ENCODE measurements at places on chromosomes 4 and X. TPM values are rescaled to one million over a fixed set of nuclear protein-coding genes. Genes with fewer than 3 reads are reported as not detected.
A peak's percentile ranks its signal among the peaks of the same experiment; 100 is the strongest.

The NALF2 gene
- 3.7 TPM for total RNA-seq

The IL21 gene
- not detected for total RNA-seq

The VEGFD gene
- 1.5 TPM for total RNA-seq

The DUSP21 gene
- 9.2 TPM for total RNA-seq

GRCh38 chr4:88893961-88894360, 163.0 kb downstream of the FAM13A start:
- H3K36me3 ChIP-seq = no peaks in the 10 kb centered on the region
- DNase-seq = no peak
- H3K4me3 ChIP-seq = no peak overlapping the region
- no peak overlapping the region for H3K27ac ChIP-seq

DNA sequence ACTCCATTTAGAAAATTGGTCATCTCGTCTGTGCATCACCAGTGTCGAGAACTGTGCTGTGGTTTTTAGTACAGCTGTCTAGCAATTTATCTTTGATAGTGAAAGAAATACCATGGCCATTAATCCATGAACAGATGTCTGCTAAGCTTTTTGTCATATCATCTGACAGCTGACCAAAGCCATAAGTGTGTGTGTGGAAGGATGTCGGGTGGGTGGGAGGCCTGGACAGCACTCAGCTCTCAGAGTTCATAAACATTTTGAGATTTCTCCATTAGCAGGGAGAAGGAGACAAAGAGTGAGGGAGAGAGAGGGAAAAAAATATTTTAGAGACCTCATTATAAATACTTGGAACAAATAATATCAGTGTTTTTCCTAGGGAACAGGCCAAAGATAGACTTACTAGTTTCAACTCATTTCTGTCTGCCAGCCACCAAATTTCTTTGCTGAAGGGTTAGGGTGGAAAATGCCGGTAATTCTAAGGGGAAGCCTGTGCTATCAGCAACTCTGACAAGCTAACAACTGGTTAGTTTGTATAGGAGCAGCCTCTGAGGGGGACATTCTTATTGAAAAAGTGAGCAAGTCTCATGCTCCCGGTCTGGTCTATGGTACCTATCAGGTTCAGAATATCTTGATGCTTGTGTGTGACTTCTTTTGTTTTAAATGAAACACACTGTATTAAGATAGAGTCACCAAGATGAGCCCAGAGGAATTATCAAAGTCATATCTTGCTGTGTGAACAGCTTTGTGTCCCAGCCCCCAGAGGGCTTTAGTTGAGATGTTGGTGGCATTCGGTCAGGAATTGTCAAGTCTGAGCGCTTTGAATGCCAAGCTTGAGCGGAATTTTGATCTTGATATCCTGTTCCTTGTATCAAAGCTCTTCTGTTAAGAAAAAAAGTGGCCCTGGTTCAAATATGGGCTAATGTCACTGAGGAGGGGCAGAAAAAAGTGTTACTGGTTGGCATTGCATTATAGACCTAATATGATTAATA, 41.9 kb upstream of the PDLIM3 start:
- H3K27me3 ChIP-seq = no peaks in the 10 kb centered on the region
- DNase-seq = no peak
- peaks cover 8% of the 10 kb centered on the region for H3K4me1 ChIP-seq
- no peaks in the 10 kb centered on the region for H3K36me3 ChIP-seq
- no peak overlapping the region for H3K4me3 ChIP-seq
- peak overlapping the region; percentile 51 for H3K27ac ChIP-seq

- no peaks in the 10 kb centered on the region for H3K36me3 ChIP-seq
- H3K4me1 ChIP-seq = no peaks in the 10 kb centered on the region
Observed at GRCh38 chrX:119072744-119073143, at the start of gene CT47C1. Gene CT47C1 (plus strand): TSS chrX:119072993. CDS start chrX:119073226, 233 bp downstream.

DNA sequence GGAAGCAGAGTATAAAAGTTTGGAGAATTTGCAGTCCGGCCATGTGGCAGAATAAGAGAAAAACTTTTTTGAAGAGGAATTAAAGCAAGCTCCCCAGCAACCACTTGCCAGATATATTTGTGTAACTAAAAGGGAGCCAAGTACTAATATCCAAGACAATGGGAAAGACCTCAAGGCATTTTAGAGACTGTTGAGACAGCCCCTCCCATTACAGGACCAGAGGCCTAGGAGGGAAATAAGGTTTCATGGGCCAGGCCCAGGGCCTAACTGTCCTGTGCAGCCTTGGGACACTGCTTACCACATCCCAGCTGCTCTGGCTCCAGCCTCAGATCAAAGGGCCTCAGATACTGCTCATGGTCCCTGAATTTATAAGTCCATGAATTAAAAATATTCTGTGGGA, 659.4 kb downstream of the PCDH19 start:
- DNase-seq = no peak
- H3K36me3 ChIP-seq = no peaks in the 10 kb centered on the region
- no peaks in the 10 kb centered on the region for H3K27me3 ChIP-seq
- H3K4me1 ChIP-seq = no peaks in the 10 kb centered on the region
- no peak overlapping the region for H3K4me3 ChIP-seq
- H3K27ac ChIP-seq = no peak overlapping the region

DNA sequence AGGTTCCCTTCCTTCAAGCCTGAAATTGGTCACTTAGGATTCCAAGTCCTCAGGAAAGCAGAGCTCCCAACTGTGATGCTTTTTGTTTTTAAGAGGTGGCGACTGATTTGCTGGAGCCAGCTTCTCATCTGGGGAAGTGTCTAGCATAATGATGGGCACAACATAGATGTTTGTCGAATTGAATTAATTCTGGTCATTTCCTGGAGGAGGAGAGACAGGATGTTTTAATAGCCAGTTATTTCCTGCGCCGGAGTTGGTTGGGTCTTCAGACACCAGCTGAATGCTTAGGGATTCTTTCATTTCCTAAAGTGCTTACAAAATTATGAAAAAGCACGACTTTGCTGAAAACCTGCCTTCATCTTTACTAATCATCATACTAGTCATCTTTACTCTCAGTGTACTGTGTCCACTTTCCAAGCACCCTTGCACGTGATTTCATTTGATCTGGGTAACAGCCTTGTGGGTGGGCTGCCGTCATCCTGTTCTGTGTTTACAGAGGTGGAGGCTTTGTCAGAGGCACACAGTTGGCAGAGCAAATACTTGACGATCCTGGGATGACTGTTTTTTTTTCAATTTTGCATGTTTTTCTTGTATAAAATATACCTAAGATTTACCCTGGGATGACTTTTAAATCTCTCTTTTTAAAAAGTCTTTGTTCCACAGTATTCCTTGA, 49.5 kb downstream of the RGS12 start:
- H3K4me1 ChIP-seq = no peaks in the 10 kb centered on the region
- no peaks in the 10 kb centered on the region for H3K27me3 ChIP-seq
- no peak for DNase-seq
- no peaks in the 10 kb centered on the region for H3K36me3 ChIP-seq

DNA sequence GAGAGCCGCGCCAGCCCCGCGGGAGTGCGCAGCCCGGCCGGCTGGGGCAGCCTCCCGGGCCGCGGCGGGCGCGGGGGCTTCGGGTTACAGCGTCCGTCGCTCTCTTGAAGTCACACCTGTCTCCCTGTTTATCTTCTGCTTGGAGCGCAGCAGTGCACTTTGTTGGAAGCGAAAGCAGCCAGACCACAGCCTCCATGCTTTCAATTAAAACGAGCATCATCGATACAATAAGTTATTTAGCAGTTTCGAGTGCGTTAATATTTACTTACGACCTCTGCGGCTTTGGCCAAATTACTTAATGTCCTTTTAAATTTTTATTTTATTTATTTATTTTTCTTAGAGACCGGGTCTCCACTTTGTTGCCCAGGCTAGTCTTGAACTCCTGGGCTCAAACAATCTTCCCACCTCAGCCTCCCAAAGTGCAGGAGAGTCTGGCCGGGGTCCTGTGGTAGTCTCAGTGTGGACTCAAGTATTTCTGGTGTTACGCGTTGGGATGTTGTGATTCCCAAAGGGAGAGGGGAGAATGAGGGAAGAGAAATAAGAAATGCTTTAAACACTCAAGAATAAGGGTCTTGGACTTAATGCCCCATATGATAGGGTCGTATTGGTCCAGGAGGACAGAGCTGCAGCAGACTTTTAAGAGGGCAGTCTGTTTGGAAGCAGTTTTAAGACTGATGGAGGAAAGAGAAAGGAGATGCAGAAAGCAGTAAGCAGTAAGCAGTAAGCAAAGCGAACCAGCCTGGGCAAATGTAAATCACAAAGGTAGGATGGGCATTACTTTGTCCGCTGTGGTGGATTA, 504 bp upstream of the PDLIM3 start:
- no peaks in the 10 kb centered on the region for H3K36me3 ChIP-seq
- peaks cover 7% of the 10 kb centered on the region for H3K4me1 ChIP-seq
- H3K27ac ChIP-seq = peak overlapping the region; percentile 87

DNA sequence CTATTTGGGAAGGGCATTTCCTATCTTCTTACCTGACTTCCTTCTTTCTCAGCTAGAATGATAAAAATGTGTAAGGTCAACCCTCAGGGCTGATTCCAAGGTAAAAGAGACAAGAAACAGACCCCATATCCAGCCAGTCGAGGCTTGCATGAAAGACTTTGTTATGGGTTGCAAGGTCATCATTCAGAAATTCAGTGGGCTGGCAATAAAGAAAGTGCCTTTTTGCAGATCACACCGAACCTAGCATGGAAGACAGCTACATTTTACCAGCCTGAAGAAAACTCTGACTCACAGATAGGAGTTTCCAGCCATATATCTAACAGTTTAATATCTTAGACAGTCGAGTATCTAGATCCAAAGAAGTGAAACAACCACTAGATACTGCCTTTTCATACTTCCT, 87.4 kb downstream of the PDGFC start:
- H3K4me1 ChIP-seq = no peaks in the 10 kb centered on the region
- H3K27me3 ChIP-seq = no peaks in the 10 kb centered on the region

- H3K4me3 ChIP-seq = no peak overlapping the region
- DNase-seq = peak; percentile 94
- peak overlapping the region; percentile 20 for H3K27ac ChIP-seq
- no peaks in the 10 kb centered on the region for H3K36me3 ChIP-seq
Observed at GRCh38 chr4:11367371-11367770, 61.3 kb downstream of the HS3ST1 start.

Data from testis (tissue), 5 donors.